ENCODE measurements at places on chromosomes 2 and 18.

- DNase-seq: no peak
Measured at GRCh38 chr2:115299199-115299598, 856.8 kb downstream of the DPP10 start.

GRCh38 chr2:170354388-170354787 is 176.4 kb downstream of the MYO3B start:
- DNase-seq: no peak

DNA sequence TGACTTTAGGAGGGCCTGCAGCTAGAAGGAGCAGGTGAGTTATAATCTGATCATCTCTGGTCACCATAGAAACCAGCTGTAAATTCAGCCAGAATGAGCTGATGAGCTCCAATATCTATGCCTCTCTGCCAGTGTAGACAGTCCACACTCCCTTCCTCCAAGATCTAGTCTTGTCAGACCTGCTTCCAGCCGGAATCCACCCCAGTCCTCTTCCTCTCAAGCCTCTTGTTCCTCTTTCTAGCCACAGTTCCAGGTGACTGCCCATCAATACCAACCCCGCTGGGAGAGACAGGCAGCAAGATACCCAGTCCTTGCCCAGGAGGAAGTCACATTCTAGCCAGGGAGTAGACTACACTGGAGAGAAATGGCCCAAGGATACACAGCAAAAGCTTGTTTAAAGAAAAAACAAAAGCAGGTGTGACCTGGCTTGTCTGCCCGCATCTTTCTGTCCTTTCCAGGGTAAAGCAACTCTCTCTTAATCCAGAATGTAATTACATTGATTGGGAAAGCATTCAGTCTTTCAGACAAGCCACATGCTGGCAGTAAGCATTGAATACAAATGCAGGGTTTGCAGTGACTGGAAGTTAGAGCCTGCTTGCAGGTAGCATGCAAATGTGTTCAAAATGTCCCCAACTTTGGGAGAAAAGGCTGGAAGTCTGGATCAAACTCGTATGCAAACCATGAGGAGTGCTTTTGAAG is 9.0 kb upstream of the SLC35F6 start:
- DNase-seq: no peak

- DNase-seq: peak; percentile 60
Measured at GRCh38 chr2:207260947-207261346, 95.2 kb upstream of the KLF7 start.

GRCh38 chr2:9740382-9741073 is 102.7 kb upstream of the TAF1B start:
- peak; percentile 35 for DNase-seq

- DNase-seq: no peak
Measured at GRCh38 chr2:170307555-170308351, 129.8 kb downstream of the MYO3B start.

GRCh38 chr18:55863876-55864275 is 275.9 kb upstream of the TCF4 start:
- DNase-seq: peak; percentile 32

DNA sequence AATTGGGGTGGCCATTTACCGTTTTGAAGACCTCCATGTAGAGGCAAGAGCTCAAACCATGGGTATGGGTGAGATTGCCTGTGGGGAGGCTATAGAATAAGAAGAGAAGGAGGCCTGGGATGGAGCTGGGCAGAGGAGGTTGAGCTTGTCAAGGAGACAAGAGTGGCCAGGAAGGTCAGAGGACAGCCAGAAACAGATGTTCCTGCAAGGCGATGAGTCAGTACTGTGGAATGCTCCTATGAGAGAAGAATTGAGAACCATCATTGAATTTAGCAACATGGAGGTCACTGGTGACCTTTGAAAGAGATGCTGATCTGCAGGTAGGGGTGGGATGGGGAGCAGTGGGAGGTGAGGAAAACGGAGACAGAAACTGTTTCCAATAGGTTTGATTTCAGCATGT is 3.5 kb downstream of the ACSL3 start:
- peak; percentile 61 for DNase-seq

DNA sequence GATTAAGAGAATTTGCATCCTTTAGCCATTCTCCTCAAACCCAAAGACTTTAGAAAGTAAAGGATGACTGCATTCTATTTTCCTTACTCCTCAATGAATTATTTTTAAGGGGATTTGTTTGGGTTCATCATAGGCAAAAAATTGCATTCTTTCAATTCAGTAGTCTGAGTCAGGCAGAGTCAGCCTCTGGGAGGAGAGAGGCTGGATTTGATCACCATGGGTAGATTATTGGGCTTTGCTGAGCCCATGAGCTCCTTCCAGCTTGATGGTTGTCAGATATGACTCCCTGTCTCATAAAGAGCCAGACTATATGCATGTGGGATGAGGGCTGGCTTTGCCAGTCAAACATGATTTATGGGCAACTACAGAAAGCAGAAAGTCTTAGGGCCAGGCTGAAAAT is 101.2 kb downstream of the KCNS3 start:
- peak; percentile 91 for DNase-seq

GRCh38 chr2:102256874-102257462 is 54.4 kb upstream of the IL1RL1 start:
- DNase-seq: no peak

- no peak for DNase-seq
Measured at GRCh38 chr2:160828076-160828475, 332.2 kb upstream of the TANK start.

DNA sequence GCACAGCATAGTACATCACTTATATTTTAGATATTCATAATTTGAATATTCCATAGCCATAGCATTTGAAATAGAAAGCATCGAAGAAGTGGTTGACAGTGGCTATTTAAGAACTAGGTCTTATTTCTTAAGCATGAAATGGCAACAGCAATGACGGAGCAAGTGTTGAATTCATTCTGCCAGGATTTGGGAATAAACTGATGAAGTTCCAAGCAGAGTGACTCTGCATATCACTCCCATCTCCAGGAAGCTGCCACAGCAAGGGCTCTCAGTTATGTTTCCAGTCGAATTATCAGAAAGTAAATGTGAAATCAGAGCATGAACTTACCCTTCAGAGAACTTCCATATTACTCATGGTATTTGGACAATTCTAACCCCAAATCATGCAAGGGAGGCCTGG is 208.1 kb downstream of the IKZF2 start:
- no peak for DNase-seq

DNA sequence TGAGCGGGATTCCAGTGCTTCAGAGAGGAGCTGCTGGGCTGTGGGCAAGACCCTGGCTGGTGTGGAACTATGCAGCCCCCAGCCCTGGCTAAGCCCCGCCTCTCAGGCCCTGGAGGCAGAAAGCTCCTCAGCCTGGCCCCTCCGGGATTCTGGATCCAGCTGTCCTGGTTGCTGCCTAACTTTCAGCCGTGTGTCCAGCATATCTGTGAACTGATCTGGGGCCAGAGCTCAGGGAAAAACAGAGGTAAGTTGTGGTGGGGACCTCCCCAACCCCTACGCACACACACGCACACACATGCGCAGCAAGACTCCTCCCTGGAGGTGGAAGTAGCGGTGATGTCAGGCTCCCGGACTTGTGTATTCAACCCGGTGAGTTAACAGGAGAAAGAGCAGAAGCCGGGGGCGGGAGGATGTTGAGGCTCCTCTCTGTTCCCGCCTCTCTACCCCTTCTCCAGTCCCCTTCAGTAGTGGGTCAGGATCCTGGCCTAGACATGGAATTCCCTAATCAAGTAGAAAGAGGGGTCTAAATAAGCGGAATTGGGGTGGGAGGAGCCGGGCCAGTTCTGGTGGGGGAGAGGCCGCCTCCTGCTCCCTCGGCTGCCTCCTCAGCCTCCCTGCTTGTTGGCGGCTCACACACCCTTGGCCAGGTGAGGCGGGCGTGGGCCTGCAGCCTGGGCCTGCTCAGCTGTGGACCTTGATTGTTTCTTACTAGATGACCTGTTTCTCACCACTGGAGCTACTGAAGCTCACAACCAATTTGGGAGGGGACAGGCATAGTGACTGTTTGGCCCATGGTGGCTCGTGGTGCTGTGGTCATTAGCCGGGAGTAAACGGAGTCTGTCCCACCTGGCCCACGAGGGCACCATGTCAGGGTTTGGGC is 33.4 kb downstream of the SIX2 start:
- DNase-seq: no peak

GRCh38 chr18:79389689-79390088 is 6.0 kb upstream of the NFATC1 start:
- no peak for DNase-seq

DNA sequence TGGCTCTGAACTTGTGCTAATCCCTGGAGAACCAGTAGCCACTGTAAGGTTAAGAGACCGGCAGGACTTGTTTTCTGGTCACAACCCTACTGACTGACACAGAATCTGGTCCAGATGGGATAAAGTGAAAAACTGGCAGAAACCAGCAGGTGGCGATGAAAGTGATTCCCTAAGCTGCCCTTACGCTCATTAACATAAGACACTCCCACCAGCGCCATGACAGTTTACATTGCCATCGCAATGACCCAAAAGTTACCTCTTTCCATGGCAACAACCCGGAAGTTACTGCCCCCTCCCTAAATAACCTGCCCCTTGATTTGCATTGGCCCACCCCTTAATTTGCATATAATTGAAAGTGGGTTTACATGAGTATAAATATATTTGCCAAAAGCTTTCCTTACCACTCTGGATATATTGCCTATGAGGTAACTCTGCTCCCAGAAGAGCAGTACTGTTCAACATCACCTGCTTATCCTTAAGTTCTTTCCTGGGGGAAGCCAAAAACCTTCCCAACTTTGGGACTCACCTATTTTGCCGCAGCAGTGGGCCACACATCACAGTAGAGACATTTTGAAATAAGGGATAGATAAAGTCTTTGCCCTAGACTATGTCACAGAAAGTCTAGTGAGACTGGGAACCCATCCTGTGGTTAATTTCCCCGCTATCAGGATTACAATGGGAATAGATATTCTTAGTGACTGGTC is 35.8 kb upstream of the AFF3 start:
- DNase-seq: peak; percentile 29

- DNase-seq: peak; percentile 60
Measured at GRCh38 chr2:23452853-23453420, 68.0 kb downstream of the KLHL29 start.

- no peak for DNase-seq
Measured at GRCh38 chr2:226073496-226074160, 674.1 kb downstream of the NYAP2 start.

DNA sequence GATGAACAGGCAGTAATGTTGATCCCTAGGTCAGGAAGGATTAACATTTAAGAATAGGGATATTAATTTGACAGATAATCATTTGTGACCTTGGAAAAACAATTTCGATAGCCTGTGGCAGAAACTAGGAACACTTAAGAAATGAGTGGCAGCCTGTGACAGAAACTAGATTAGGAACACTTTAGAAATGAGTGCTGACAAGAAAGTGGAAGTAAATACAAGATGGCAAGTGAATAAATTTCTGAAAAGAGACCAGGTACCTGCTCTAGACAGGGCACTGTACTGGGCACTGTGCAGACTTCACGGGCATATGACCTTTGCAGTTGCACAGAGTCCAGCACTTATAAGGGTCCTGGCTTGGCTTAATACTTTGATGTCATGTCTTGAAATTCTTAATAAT is 5.5 kb upstream of the HNRNPA3 start:
- no peak for DNase-seq

DNA sequence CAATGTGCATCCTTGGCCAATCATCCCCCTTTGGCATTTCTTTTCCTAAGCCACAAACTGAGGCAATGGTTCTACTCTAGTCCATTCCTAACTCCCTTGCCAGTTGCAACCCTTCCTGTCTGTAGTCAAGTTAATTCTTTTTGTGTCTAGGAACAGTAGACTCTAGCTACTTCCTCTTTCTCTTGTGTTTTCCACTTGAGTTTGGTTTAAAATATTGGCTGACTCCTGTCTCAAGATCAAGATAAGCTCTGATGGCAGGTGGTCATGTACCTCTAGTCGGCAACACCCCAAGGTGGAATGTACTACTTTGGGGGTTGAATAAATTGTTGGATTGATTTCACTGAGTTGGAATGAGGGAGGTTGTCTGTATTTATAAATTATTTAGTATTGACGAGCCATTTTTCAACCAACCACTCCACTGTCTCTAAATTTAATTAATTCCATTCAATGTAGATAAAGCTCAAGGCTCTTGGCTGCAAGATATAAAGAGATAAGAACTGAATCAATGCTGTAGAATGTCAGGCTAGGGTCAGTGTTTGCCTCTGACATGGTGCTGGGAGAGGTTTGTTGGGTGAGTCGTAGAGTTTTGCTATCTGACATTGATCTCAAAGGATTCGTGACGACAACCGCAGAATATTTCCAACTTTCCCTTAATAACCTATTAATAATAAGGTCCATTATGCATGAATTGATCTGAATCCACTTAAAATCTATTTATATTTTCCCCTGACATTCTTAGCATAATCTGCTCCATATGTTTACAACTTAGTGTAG is 188.7 kb upstream of the APCDD1 start:
- DNase-seq: no peak

GRCh38 chr2:162091325-162092007 is 17.5 kb upstream of the DPP4 start:
- no peak for DNase-seq

DNA sequence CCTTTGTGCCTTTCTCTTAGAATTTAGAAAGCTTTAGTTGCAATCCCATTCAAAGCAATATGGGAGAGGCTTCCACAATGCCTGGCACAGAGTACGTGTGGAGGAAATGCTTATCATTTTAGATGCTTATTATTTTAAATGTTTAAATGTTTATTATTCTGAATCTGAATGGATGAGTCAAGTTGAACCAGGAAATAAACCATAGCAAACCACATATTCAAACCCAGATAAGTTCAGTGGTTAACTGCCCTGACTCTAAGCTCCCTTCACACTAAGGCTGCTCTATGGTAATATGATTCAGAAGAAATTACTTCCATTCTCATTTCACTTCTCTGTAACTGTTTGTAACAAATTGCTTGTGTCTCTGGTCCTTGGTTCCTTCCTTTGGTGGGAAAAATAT is 5.2 kb upstream of the PPP4R1 start:
- peak; percentile 87 for DNase-seq

DNA sequence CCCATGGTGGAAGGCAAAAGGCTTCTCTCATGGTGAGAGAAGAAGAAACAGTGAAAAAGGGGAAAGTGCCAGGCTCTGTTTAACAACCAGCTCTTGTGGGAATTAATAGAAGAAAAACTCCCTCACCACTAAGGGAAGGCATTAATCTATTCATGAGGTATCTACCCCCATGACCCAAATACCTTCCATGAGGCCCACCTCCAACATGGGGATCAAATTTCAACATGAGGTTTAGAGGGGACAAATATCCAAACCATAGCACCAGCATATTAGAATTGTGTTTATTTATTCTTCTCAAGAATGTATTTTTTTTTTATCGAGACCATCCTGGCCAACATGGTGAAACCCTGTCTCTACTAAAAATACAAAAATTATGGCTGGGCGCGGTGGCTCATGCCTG is 4.9 kb upstream of the CFLAR start:
- DNase-seq: no peak

GRCh38 chr2:127313406-127313805 is 19.5 kb upstream of the ERCC3 start:
- DNase-seq: no peak

All from fibroblast of skin of back (primary cell).